Uterus (tissue), 4 donors: ENCODE measurements at places on chromosomes 12 and 14. TPM values are rescaled to one million over a fixed set of nuclear protein-coding genes. Genes with fewer than 3 reads are reported as not detected.
A peak's percentile ranks its signal among the peaks of the same experiment; 100 is the strongest.

DNA sequence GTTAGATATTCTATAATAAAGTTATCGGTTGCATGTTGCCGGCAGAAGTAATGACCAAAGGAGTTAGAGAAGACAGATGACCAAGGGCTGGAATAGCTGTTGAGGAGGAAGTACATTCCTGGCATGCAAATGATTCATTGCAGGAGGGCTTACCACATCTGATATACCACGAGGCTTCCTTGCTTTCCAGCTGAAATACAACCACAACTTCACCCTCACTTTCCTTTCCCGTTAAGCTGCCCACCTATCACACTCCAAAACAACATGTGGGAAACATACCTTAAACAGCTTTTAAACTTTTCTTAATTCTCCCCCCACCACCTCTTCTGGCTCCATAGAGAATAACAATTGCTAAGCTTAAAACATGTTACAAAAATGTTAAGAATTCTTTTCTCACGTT, 594.1 kb downstream of the NRXN3 start:
- no peaks in the 10 kb centered on the region for H3K36me3 ChIP-seq
- no peaks in the 10 kb centered on the region for H3K4me1 ChIP-seq
- DNase-seq, result no peak
- H3K27me3 ChIP-seq, result no peaks in the 10 kb centered on the region
- H3K4me3 ChIP-seq, result no peak overlapping the region
- H3K27ac ChIP-seq, result no peak overlapping the region

DNA sequence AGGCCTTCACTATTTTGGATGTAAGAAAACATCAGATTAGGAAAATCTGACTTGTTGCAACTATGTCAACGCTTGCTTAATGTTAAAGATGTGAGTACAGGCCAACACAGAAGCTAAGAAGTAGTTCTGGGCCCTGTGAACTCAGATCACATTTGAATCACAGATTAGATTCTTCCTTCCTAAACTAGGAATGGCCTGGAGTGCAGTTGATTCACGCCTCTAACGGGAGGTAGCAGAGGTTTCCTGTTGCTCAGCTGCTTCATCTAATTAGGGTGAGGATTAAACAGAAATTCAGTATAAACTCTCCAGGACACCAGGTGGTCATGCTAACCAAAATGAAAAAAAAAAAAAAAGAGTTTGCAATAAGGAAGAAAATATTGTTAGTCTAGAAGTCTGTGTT, 314.3 kb downstream of the TRHDE start:
- H3K27ac ChIP-seq, result no peak overlapping the region
- no peaks in the 10 kb centered on the region for H3K36me3 ChIP-seq
- H3K27me3 ChIP-seq, result no peaks in the 10 kb centered on the region

DNA sequence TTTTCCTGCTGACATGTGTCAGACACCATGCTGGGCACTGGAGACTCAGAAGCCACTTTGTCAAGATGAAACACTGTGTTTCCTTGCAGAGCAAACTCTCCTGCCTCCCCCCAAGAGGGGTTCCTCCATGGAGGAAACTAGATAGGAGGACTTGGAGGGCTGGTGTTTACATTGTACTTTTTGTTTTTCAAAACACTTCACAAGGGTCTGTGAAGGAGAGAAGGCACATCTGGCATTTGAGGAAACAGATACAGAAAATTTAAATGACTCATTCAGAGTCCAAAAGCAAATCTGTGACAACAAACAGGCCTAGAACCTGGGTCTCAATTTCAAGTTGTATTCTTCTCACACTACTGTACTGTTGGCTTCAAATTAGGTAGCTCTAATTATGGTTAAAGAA, 6.7 kb upstream of the CDKL1 start:
- no peaks in the 10 kb centered on the region for H3K27me3 ChIP-seq
- DNase-seq, result no peak
- H3K4me1 ChIP-seq, result no peaks in the 10 kb centered on the region

- H3K36me3 ChIP-seq, result no peaks in the 10 kb centered on the region
- no peaks in the 10 kb centered on the region for H3K27me3 ChIP-seq
- DNase-seq, result no peak
- H3K4me3 ChIP-seq, result peak overlapping the region; percentile 88
- H3K27ac ChIP-seq, result peak overlapping the region; percentile 99
Measured at GRCh38 chr12:57523706-57524614, 1.3 kb downstream of the MBD6 start.

DNA sequence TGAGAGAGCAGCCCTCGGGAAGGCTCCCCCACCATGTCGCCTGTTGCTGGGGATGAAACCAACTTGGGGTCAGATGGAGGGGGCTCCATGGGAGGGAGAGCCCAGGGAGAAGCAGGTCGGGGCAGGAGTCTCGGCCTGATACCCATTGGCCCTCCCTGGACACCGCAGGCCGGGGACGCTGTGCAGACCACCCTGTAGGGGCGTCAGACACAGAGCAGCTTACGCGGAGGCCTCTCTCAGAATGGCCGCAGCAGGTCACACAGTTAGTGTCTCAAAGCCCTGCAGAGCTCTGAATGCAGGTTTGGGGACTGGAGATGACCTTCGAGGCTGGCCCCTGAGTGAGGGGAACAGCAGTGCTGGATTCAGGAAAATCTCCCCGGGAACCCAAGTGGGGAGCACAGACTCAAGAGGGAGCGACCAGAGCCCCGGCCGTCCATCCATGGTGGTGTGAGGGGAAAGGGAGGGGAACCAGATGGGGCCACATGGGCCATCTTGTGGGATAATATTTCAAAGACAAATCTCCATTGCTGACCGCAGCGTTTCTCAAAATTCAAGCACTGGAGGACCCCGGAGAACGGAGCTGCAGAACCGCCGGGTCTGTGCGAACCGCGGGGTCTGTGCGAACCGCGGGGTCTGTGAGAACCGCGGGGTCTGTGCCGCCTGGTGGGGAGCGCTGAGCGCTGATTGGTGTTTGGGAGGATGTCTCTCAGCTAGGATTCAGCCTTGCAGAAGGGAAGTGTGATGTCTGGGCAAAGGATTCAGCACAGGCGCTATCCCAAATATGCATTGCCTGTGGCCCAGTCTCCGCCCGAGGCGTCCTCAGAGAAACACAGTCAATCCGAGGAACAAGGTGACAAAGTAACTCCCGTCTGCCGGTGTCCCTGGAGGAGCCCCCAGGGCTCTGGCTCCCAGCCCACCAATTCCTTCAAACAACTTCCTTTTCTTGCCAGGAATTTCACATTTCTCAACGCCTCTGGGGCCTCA, 324.4 kb upstream of the RTL1 start:
- no peak for DNase-seq
- peaks cover 4% of the 10 kb centered on the region for H3K4me1 ChIP-seq
- H3K4me3 ChIP-seq, result no peak overlapping the region
- no peaks in the 10 kb centered on the region for H3K36me3 ChIP-seq
- no peaks in the 10 kb centered on the region for H3K27me3 ChIP-seq
- peak overlapping the region; percentile 71 for H3K27ac ChIP-seq

DNA sequence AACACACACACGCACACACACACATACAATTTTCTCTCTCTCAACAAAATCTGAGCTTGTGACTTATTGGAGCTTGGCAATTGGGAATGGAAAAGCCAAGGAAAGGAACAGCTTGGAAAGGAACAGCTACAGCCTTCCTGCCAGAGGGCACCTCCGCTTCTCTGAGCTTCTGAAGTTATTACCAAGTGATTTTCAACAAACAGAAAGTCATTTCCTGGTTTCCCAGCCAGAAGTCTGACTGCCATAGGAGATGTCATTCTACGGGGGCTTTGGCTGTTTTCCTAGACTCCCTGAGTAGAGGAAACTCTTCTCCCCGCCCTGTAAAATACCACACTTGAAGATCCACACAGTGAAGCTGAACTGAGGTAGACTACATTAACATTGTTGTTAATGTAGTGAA, 198.3 kb downstream of the CFAP54 start:
- H3K27me3 ChIP-seq, result no peaks in the 10 kb centered on the region
- no peaks in the 10 kb centered on the region for H3K36me3 ChIP-seq
- no peaks in the 10 kb centered on the region for H3K4me1 ChIP-seq
- no peak for DNase-seq

GRCh38 chr14:93099196-93099595, 16.5 kb downstream of the ITPK1 start:
- H3K4me1 ChIP-seq, result no peaks in the 10 kb centered on the region
- no peaks in the 10 kb centered on the region for H3K36me3 ChIP-seq
- no peak overlapping the region for H3K4me3 ChIP-seq
- H3K27ac ChIP-seq, result no peak overlapping the region
- H3K27me3 ChIP-seq, result no peaks in the 10 kb centered on the region

GRCh38 chr12:116263844-116264243, 13.6 kb downstream of the MED13L start:
- peaks cover 16% of the 10 kb centered on the region for H3K4me1 ChIP-seq
- DNase-seq, result no peak
- H3K36me3 ChIP-seq, result no peaks in the 10 kb centered on the region
- H3K27ac ChIP-seq, result no peak overlapping the region
- H3K27me3 ChIP-seq, result no peaks in the 10 kb centered on the region
- H3K4me3 ChIP-seq, result no peak overlapping the region

DNA sequence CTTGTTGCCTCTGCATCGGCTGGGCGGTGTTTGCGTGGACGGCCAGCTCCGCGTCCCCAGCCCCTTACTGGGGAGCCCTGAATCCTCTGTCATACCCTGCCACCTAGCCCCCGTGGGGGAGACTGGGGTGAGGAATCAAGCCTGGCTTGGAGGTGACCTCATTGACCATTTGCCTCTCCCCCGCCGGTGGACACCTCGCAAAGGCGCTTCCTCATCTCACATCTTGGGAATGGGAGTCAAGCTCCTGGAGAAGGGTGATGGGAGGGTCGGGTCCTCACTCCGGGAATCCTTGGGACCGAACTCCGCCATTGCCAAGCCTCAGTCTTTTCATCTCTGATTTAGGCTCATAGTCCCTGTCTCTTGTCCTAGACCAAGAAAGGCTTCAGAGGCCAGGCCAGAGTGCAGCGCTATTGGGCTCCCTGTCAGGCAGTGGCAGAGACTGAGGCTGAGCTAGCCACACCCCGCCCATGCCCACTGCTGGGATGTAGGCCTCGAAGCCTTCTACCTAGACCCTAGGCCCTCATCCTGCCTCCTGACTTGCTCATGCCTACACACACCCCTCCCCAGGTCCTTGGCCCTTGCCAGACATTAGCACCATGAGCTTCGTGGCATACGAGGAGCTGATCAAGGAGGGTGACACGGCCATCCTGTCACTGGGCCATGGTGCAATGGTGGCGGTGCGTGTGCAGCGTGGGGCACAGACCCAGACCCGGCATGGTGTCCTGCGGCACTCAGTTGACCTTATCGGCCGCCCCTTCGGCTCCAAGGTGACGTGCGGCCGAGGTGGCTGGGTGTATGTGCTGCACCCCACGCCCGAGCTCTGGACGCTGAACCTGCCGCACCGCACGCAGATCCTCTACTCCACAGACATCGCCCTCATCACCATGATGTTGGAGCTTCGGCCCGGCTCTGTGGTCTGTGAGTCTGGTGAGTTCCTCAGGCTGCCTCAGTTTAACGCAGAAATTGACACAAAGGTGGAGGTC, 678 bp downstream of the TRMT61A start:
- H3K27ac ChIP-seq, result peak overlapping the region; percentile 88
- H3K27me3 ChIP-seq, result no peaks in the 10 kb centered on the region
- H3K4me3 ChIP-seq, result peak overlapping the region; percentile 68
- H3K4me1 ChIP-seq, result peaks cover 32% of the 10 kb centered on the region

GRCh38 chr12:66072135-66072534, 58.4 kb downstream of the LLPH start:
- no peaks in the 10 kb centered on the region for H3K4me1 ChIP-seq
- no peak for DNase-seq
- H3K4me3 ChIP-seq, result no peak overlapping the region
- no peaks in the 10 kb centered on the region for H3K27me3 ChIP-seq

- no peak overlapping the region for H3K4me3 ChIP-seq
- no peak overlapping the region for H3K27ac ChIP-seq
- H3K27me3 ChIP-seq, result no peaks in the 10 kb centered on the region
Measured at GRCh38 chr12:94718114-94718513, 67.8 kb upstream of the TMCC3 start.

The ESPL1 gene
- not detected for total RNA-seq
